Choroid plexus epithelial cell (primary cell): ENCODE measurements at places on chromosomes 2 and 18.
A peak's percentile ranks its signal among the peaks of the same experiment; 100 is the strongest.

DNA sequence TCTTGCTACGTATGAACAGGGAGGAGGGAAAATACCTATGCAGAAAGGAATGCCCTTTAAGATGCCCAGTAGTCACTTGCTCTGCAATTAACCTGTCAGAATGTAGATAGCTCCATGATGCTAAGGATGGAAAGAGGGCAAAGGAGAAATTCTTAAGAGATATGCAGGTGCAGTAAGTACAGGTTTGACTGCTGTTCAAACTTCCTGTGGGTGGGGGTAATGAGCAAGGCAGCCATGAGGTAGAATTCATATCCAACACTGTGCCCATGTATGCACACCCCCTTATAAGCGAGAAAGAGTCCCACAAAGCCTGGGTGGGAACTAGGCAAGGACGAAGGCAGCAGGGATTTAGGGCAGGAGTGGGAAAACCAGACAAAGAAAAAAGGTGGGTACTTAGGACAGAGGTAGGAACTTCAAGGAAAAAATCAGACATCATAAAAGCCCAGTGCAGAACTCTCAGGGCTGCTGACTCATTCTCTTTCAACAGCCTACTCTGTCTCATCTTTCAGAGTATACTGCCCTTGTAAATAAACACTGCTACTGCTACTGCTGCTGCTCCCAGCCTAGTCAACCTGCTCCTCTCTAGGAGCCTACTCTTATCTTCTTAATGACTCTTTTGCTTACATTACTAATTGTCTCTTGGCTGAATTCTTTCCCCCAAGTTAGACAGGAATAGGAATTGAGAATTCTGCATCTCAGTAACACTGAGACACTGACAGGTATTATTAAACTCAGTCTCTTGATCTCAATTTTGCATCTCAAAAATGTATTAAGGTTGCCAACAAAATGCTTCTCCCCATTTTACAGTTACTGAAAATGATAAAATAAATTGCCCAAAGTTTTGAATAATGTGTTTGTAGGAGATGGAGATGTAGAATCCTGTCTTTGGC is 189.0 kb downstream of the PTH2R start:
- DNase-seq: peak; percentile 5

GRCh38 chr18:70663141-70663540 is 374.3 kb downstream of the SOCS6 start:
- peak; percentile 18 for DNase-seq

- no peak for DNase-seq
Observed at GRCh38 chr18:36196238-36196995, 9.1 kb downstream of the MOCOS start.

GRCh38 chr18:48776641-48777025 is 174.1 kb downstream of the SMAD7 start:
- DNase-seq: no peak
